ENCODE measurements at places on chromosomes 5 and 9. TPM values are rescaled to one million over a fixed set of nuclear protein-coding genes. Genes with fewer than 3 reads are reported as not detected.
A peak's percentile ranks its signal among the peaks of the same experiment; 100 is the strongest.

The PWWP2A gene
- total RNA-seq, result 24.6 TPM

The ARSI gene
- 6.6 TPM for total RNA-seq

The IL33 gene
- total RNA-seq, result 42.9 TPM

The IL3 gene
- not detected for total RNA-seq

The OXCT1 gene
- 26.8 TPM for total RNA-seq

DNA sequence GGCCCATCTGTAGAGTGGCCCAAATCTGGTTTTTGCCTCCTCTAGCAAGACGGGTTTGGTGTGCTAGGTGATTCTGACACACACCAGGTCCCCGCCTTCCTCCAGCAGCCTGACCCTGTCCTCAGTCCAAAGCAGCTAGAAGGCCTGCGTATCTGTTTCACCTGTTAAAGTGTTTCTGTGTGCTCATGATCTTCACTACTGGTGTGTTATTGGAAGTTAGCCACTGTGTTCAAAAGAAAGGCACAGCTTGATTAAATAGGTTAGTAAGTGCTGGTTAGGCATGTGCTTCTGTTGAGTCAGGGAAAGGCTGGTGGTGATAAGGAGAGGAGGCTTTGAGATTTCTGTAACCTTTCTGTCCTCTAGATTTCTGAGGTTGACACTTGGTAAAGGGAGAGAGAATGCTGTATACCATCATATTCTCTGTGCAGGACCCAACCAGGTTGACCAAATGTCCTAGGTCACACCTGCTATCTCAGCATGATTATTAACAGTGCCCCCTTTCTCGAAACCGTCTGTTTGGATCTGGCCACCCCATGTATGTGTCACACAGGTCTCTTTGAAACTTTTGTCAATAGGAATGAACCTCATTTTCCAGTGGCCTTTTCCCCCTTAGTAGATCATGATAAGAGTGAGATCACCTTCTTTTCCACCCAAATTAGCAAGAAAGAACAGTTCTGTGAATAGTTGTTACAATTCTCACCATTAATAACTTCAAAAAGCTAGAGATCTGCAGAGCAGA lies 58.8 kb downstream of the ARHGAP26 start:
- H3K36me3 ChIP-seq, result no peaks in the 10 kb centered on the region
- no peak overlapping the region for H3K27ac ChIP-seq
- H3K27me3 ChIP-seq, result no peaks in the 10 kb centered on the region
- DNase-seq, result no peak

DNA sequence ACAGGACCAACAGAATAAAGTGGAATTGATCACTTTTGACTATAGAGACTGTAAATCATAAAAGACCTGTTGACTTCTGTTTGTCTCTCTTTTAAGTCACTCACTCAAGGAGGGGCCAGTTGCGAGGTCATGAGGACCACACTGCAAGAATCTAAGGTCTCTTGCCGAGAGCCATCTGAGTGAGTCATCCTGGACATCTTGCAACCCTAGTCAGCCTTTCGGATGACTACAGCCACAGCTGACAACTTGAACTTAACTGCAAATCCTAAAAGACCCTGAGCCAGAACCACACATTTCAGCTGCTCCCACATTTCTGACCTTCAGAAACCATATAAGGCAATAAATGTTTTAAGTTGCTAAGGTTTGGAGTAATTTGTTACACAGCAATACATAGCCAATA lies 129.7 kb upstream of the RAD23B start:
- no peak overlapping the region for H3K27ac ChIP-seq
- no peaks in the 10 kb centered on the region for H3K4me1 ChIP-seq
- no peaks in the 10 kb centered on the region for H3K36me3 ChIP-seq
- H3K27me3 ChIP-seq, result no peaks in the 10 kb centered on the region
- H3K4me3 ChIP-seq, result no peak overlapping the region
- DNase-seq, result no peak

DNA sequence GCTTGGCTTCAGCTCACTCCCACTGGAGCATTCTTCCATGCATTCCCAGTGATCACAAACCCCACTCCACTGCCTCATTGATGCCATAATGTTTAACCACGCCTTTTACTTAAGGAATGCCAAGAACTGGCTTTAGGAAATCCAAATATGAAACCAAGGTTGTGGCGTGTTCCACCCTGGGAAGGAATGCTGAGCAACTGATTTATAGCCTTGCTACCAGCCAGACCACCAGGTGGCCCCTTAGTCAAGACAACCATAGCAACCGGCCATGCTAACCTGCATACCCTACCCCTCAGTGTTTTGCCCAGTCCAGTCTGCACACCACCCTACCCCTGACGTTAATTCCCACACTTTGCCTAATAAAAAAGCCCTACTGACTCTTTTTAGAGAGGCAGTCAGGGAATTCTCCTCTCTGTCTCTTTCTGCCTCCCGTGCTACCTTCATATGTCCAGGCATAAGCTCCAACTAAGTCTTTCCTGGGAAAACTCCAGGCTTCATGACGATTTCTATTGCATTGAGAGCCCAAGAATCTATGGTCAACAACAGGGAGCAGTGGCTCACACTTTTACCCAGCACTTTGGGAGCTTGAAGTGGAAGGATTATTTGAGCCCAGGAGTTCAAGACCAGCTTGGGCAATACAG lies 27.0 kb upstream of the PRRC2B start:
- H3K4me1 ChIP-seq, result peaks cover under 1% of the 10 kb centered on the region
- DNase-seq, result peak; percentile 22
- no peak overlapping the region for H3K27ac ChIP-seq
- no peaks in the 10 kb centered on the region for H3K36me3 ChIP-seq
- H3K27me3 ChIP-seq, result no peaks in the 10 kb centered on the region
- H3K4me3 ChIP-seq, result no peak overlapping the region

DNA sequence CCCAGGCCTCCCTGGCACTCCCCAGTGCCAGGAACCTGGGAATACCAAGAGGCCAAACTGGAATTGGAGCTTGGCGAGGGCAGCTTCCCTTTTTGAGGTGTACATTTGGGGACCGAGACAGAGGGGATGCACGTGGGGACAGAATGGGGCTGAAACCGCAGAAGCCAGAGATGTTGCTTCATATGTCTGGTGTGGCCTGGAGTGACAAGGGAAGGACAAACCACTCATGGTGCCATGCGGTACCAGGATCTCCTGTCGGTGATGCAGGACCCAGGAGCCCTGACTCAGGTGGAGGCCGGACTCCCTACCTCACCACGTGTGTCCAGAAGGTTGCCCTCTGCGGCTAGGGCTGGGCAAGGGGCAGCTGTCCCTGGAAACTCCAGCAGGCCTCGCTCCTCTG lies 4.0 kb upstream of the CSF2 start:
- H3K27me3 ChIP-seq, result no peaks in the 10 kb centered on the region
- peaks cover 3% of the 10 kb centered on the region for H3K4me1 ChIP-seq
- H3K27ac ChIP-seq, result no peak overlapping the region
- H3K36me3 ChIP-seq, result no peaks in the 10 kb centered on the region
- no peak overlapping the region for H3K4me3 ChIP-seq

DNA sequence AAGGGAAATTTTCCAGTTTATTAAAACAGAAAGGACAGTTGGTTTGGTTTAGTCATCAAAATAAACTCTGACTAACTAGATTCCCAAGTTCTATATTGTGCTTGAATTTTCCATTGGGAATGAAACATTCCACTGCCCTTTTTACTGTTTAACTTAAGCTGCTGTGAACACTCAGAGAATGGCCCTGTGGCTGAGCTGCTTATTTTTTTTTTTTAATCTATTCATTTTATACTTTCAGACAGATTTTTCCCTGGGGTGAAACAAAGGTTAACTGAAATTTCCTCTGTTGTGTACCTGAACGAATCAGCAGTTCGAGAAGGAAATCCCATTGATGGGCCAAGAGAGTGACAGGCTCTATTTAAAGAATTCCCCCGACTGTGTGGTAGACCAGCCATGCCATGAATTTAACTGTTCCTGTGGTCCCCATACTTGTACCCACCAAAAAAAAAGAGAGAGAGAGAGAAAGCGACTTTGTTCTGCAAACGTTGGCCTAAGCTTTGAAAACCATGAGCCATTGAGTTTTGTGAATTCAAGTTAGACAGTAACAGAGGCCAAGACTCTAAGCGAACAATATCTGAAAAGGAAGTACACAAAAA lies 138.7 kb upstream of the GRHPR start:
- DNase-seq, result no peak
- H3K4me3 ChIP-seq, result no peak overlapping the region
- H3K27ac ChIP-seq, result no peak overlapping the region
- H3K36me3 ChIP-seq, result no peaks in the 10 kb centered on the region
- H3K4me1 ChIP-seq, result no peaks in the 10 kb centered on the region
- H3K27me3 ChIP-seq, result no peaks in the 10 kb centered on the region

- H3K27me3 ChIP-seq, result no peaks in the 10 kb centered on the region
- no peaks in the 10 kb centered on the region for H3K36me3 ChIP-seq
- peaks cover 15% of the 10 kb centered on the region for H3K4me1 ChIP-seq
- DNase-seq, result no peak
- H3K27ac ChIP-seq, result no peak overlapping the region
Measured at GRCh38 chr5:16916262-16916878, 19.7 kb downstream of the MYO10 start.

- peak overlapping the region; percentile 65 for H3K27ac ChIP-seq
- peaks cover 36% of the 10 kb centered on the region for H3K4me1 ChIP-seq
- H3K4me3 ChIP-seq, result no peak overlapping the region
Measured at GRCh38 chr5:116358911-116359418, 215.7 kb downstream of the SEMA6A start.

- no peak overlapping the region for H3K27ac ChIP-seq
- H3K36me3 ChIP-seq, result no peaks in the 10 kb centered on the region
- no peaks in the 10 kb centered on the region for H3K27me3 ChIP-seq
Measured at GRCh38 chr5:155459889-155460500, 446.4 kb downstream of the KIF4B start.

DNA sequence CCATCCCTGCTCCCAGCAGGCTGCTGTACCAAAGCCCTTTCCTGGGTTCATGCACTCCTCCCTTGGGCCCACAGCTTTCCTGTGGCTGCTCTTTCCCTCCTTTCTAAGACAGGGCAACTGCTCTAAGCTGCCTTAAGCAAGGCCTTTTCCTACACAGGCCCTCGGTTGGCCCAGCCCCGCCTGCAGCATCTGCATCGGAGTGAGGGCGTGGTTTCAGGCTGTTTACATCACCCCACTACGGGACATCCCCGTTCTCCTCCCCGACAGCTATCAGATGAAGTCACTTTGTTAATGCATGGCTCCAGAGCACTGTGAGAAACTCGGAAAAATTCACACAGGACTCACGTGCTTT lies 3.4 kb downstream of the DPH7 start:
- H3K27ac ChIP-seq, result no peak overlapping the region
- peaks cover 11% of the 10 kb centered on the region for H3K4me1 ChIP-seq
- no peak overlapping the region for H3K4me3 ChIP-seq
- no peak for DNase-seq

GRCh38 chr5:173094012-173094661 lies 38.0 kb downstream of the CREBRF start:
- H3K4me1 ChIP-seq, result peaks cover 5% of the 10 kb centered on the region
- no peaks in the 10 kb centered on the region for H3K27me3 ChIP-seq
- DNase-seq, result no peak
- no peak overlapping the region for H3K4me3 ChIP-seq
- H3K27ac ChIP-seq, result peak overlapping the region; percentile 43

DNA sequence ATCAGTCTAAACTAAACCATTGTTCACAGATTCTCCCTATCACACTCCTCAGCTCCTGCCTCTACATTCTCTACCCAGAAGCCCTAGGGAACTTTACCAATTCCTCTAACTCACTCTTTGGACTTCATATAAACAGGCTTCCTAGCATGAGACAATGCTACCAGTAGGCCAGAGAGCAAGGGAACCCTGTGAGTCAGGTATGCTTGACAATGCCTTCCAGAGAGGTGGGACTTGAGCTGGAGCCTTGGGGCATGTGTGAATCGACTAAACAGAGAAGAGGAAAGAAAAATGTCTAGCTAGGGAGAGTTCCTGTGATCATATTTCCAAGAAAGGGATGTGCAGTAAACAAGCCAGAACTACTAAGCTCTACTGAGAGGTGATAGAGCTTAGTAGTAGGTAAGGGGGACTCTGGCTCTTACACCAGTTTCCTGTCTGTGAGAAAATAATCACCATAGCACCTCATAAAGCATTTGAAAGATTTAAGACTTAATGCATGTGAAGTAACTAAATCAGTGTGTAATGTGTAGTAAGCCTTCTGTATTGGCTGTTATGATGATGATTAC lies 6.4 kb upstream of the RFK start:
- no peaks in the 10 kb centered on the region for H3K4me1 ChIP-seq
- no peak for DNase-seq
- no peaks in the 10 kb centered on the region for H3K36me3 ChIP-seq
- H3K27ac ChIP-seq, result no peak overlapping the region

- no peak overlapping the region for H3K27ac ChIP-seq
- H3K4me3 ChIP-seq, result no peak overlapping the region
Measured at GRCh38 chr5:169826618-169827017, 153.7 kb downstream of the INSYN2B start.

GRCh38 chr9:109708451-109708945 lies 71.5 kb upstream of the PALM2AKAP2 start:
- H3K4me1 ChIP-seq, result no peaks in the 10 kb centered on the region
- H3K27ac ChIP-seq, result no peak overlapping the region
- no peak for DNase-seq
- no peaks in the 10 kb centered on the region for H3K36me3 ChIP-seq
- no peak overlapping the region for H3K4me3 ChIP-seq

DNA sequence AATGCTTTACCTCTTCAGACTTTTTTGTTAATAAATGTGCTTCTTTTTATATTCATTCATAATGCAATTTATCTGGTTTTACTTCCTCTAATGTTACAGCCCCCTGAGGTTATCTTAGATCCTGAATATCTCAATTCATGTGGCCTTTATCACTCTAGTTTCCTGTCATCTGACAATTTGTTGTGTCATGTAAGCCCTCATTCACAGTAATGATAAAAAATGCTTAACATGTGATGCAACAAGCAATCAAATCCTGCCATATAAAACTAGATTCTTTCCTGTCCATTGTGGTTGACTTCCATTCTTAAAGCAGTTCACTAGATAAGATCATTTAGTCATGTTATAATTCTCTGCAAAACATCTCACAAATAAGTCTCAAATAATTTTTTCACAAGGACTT lies 991.2 kb upstream of the ACO1 start:
- H3K27me3 ChIP-seq, result no peaks in the 10 kb centered on the region
- no peaks in the 10 kb centered on the region for H3K4me1 ChIP-seq
- H3K36me3 ChIP-seq, result no peaks in the 10 kb centered on the region

Data from left lung (tissue), 14 donors.